Activated CD4-positive, alpha-beta T cell treated with anti-CD3 and anti-CD28 coated beads for 1 hour (primary cell): ENCODE measurements at places on chromosomes 7 and 10.

- no peak for DNase-seq
Measured at GRCh38 chr7:83005410-83005809, 157.3 kb downstream of the PCLO start.

GRCh38 chr7:137882261-137882668 is 35.5 kb upstream of the DGKI start:
- DNase-seq, result no peak

GRCh38 chr7:94913391-94913790 is 6.0 kb downstream of the PPP1R9A start:
- no peak for DNase-seq

GRCh38 chr7:38025815-38026214 is 105.4 kb downstream of the EPDR1 start:
- no peak for DNase-seq
